ENCODE measurements at places on chromosomes 12 and 14.

- peak; percentile 67 for DNase-seq
These were observed 37.9 kb downstream of the SH2B3 start for GRCh38 chr12:111443586-111443985.

DNA sequence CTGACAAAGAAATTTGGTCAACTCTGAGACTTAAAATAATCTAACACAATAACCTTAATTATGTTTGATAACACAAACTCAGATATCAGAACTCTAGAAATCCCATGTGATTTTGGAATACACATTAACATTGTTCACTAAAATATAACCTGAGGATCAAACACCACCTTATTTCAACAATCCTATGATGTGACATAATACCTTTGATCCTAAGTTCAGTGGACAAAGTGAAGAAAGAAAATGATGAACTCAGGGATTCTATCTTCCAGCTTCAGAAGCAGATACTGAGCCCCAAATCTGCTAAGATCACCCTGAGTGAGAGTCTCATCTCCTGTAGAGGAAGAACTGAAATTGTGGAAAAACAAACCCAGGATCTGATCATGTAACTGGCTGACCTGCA, 35.7 kb upstream of the APOF start:
- DNase-seq = no peak

DNA sequence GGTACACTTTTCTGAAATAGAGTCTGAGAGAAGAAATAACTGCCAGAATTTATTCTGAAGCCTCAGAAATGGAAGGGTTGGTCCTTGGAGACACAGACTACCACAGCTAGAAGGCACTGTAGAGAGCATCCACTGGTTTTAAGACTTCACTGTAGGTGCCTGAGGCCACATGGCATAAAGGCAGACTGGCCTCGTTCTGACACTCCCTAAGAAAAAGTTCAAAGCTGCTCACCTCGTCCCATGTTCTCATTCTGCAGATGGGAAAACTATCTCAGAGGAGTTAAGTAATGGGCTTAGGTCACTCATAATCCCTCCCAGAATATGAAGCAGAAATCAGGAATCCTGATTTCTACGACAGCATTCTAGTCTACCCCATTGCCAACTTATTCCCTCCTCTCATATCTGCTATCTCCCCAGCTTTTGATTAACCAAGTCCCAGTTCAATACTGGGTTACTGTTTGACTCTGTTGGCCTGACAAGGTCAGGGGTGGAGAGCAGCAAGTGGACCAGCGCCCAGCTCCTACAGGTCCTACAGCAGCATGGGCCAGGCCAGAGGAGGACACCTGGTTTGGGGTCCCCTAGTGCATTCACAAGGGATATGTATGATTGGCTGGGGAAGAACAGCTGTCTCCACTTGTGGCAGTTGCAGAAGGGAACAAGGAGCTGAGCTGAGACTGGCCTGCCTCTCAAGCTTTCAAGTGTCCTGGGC, 3.7 kb downstream of the ITGA5 start:
- no peak for DNase-seq

DNA sequence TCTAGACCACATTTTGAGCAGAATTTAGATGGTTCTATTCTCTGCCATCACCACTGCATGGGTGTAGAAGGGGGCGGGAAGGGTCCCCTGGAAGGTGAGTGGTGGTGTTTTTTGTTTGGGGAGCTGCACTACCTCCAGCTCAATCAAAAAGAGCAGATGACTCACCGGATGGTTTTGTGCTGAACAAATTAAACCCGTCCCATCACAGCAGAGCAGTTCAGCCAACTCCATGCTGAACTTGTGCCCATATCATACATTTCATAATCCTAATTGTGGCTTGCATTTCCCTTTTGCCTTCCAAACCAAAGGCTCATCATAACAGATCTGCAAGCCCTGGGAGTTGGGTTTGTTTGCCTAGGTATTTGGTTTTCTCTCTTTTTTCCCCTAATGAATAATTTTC, 53.0 kb upstream of the RPH3A start:
- DNase-seq = no peak

DNA sequence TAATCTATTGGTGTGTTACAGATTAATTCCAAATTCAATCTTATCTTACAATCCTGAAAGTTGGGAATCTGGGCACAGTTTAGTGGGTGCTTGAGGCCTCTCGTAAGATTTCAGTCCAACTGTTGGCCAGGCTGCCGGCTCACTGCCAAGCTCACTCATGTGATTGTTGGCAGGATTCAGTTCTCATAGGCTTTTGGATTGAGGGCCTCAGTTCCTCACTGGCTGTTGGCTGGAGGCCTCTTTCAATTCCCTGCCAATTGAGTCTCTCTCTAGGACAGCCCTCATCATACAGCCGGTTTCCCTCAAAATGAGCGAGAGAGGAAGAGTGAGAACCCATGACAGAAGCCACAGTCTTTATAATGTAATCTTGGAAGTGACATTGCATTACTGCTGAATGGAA, 123.5 kb upstream of the FBXO33 start:
- DNase-seq = no peak

GRCh38 chr12:17992002-17992656, 97.9 kb downstream of the RERGL start:
- DNase-seq = peak; percentile 10

GRCh38 chr14:68268197-68268596, 448.6 kb downstream of the RAD51B start:
- DNase-seq = no peak

GRCh38 chr12:15979096-15980092, 68.3 kb downstream of the DERA start:
- no peak for DNase-seq

- no peak for DNase-seq
These were observed 3.2 kb upstream of the DUSP6 start for GRCh38 chr12:89355243-89356068.

DNA sequence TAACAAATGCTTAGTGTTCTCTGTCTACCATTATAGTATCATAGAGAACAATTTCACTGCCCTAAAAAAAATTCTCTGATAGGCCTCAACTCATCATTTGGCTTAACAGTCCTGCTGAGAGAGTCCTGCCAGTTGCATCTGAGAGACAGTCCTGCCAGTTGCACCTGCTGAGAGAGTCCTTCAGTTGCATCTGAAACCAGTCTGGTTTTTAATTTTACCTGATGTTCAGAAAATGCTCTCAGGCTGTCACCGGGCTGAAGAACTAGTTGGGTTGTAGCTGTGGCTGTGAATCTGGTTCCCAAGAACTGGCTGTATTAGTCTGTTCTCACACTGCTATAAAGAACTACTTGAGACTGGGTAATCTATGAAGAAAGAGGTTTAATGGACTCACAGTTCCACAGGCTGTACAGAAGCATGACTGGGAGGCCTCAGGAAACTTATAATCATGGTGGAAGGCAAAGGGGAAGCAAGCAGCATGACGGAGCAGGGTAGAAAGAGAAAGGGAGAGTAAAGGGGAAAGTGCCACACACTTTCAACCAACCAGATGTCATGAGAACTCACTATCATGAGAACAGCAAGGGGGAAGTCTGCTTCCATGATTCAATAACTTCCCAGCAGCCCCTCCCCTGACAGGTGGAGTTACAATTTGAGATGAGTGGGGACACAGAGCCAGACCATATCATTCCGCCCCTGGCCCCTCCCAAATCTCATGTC, 51.6 kb downstream of the PRKCH start:
- no peak for DNase-seq

DNA sequence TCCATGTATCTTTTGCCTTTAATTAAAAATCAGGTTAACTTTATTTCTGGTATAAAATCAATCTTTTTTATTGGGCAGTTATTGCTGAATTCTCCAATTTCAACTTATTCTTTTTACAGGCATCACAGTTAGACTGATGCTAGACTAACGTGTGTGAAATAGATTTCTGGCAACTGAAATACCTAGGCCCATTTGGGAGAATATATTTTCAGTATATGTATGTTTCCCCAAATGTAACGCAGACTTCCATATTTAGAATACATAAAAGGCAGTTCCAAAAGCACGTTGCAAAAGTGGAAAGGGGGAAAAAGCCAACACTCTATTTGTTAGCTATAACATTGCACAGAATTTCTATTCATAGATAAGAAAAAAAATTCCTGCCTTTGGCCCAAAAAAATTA, 297.0 kb downstream of the ATP23 start:
- DNase-seq = no peak

DNA sequence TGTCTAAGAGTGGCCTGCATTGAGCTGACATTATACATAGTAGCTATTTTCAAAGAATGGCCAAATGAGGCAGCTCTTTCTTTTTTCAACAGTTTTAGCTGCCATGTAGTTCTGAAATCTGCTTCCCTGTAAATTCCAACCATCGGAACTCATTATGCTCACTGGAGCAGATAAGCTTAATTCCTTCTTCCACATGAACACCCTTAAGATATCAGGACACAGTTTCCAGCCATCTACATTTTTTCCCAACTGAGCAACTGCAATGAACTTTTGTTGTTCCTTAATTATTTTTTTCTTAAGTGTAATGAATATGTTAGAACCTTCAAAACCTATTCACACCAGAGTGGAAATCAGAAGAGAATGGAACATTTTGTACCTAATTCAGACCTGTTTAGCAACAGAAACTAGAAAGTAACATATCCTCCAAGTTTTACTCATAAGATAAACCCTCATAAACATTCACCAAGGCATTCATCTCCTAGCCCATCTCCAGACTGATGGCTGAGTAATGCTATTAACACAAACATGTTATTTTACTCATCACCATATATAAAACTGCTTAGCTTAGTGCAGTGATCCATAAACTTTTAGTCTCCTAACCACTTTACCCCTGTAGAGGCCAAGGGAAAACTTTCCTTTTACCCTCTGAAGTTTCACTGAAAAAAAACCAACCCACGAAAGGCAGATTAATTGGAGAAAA, 296.1 kb upstream of the SYT1 start:
- no peak for DNase-seq

- DNase-seq = peak; percentile 7
These were observed 7.5 kb downstream of the TBK1 start for GRCh38 chr12:64459394-64459891.

DNA sequence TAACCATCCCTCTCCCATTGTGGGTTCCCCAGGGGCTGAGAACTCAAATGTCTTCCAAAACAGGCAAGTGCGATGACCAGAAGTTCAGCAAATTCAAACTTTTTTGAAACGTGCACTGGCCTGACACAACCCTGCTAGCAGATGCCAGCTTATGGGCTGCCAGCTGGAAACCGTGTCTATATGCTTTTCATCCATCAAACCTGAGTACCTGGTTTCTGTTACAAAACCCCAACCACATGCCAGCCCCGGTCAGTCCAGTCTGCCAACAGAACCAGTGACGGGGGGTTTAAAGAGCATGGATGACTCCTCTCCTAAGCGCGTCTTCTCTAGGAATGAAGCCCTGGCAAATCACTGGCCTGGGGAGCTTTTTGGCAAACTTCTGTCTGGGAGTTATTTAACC, 189.7 kb downstream of the TTC7B start:
- DNase-seq = no peak

DNA sequence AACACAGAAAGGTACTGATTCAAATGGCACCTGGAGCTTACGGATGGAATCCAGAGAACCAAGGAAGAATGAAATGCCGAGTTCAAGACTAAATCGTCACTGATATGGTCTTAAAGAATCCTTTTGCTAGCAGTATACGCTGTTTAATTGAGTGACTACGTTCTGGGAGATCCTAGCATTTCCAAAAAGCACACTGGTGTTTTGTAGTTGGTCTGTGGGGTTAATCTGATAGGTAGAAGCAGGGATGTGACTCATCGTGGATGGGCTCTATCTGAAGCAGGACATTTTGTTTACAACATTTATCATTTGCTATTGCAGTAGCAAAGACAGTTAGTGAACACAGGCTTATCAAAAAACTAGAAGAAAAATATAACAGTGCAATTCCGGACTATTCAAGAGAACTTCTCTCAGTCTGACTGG, 169.2 kb upstream of the HMGA2 start:
- no peak for DNase-seq

DNA sequence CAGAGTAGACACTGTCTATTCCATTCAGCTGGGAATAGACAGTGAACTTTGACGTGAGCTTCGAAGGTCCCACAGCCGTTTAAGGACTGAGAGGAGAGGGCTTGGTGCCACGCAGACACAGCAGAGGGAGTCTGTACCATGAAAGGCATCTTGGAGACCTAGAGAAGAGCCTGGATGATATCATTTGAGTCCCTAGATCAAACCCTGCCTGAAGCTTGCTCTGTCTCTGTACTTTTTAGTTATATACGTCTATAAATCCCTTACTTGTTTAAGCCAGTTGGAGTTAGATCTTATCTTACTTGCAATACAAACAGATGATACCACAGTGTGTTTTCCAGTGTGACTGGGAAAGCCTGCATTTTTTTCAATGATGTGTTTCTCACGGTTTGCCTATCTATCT, 128.9 kb upstream of the RTL1 start:
- DNase-seq = no peak

GRCh38 chr12:50043854-50044253, 13.5 kb upstream of the ASIC1 start:
- DNase-seq = peak; percentile 20

GRCh38 chr14:77822307-77822706, 22.4 kb downstream of the ADCK1 start:
- no peak for DNase-seq

DNA sequence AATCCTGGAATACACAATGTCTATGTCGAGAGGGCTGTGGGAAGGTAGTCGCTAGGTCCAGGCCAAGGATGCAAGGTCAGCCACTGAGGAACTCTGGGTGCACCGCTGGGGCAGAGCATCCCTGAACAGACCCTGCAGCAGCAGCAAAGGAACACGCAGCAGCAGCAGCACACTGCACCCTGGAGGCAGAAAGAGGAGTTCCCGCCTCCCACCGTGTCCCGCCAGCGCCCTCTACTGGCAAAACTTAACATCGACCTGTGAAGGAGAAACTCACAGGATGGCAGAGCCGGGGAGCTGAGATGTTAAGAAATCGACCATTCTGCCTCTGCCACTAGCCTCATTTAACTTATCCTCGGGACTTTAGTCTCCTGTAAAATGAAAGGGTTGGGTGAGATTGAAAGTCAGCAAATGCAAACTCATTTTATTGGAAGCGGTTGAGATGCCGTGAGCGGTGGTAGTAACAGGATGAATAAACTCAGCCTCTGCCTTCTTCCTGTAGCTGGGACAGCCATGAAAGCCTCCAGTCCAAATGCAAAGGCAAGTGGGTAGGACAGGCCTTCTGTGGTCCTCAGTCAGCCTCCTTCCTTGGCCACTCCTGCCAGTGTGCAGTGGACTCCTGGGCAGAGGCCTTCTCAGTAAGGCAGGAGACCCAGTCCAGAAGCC, 45.6 kb downstream of the STAB2 start:
- DNase-seq = peak; percentile 66

All from stimulated activated CD4-positive, alpha-beta T cell treated with anti-CD3 and anti-CD28 coated beads, Interleukin-15, amount 100 ng/mL, for 24 hours (primary cell).